ENCODE measurements at places on chromosomes 2 and 18.

DNA sequence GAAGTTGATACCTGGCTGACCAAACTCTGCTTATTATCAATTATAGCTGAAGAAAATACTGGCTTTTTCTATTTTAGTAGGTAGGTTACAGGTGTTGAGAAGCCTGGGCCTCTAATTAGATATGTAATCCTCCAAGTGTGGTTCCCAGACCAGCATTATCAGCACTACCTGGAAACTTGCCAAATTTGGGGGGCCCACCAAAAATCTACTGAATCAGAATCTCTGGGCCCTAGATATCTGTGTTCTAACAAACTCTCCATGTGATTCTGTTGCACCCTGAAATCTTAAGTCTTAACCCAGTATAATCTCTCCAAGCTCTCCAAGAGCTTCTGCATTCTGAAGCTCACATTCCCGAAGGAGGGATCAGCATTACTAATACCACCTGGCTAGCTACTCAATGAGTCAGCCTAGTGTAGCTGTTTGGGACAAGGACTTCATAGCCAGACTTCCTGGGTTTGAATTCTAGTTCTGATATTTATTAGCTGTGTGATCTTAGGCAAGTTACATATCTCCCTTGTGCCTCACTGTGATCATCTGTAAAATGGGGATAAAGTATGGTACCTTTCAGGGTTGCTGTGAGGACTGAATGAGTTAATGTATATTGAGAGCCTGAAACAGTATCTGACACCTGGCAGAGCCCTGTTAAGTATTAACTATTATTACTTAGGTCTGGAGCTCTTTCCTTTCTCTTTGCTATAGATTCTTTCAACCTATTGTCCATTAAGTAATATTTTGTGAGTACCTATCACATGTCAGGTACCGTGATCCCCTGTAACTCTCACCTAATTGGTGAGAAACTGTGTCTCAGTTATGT lies 94.1 kb upstream of the CD302 start:
- no peak overlapping the region for H3K4me3 ChIP-seq
- no peaks in the 10 kb centered on the region for H3K36me3 ChIP-seq
- H3K27ac ChIP-seq: no peak overlapping the region
- no peaks in the 10 kb centered on the region for H3K27me3 ChIP-seq

DNA sequence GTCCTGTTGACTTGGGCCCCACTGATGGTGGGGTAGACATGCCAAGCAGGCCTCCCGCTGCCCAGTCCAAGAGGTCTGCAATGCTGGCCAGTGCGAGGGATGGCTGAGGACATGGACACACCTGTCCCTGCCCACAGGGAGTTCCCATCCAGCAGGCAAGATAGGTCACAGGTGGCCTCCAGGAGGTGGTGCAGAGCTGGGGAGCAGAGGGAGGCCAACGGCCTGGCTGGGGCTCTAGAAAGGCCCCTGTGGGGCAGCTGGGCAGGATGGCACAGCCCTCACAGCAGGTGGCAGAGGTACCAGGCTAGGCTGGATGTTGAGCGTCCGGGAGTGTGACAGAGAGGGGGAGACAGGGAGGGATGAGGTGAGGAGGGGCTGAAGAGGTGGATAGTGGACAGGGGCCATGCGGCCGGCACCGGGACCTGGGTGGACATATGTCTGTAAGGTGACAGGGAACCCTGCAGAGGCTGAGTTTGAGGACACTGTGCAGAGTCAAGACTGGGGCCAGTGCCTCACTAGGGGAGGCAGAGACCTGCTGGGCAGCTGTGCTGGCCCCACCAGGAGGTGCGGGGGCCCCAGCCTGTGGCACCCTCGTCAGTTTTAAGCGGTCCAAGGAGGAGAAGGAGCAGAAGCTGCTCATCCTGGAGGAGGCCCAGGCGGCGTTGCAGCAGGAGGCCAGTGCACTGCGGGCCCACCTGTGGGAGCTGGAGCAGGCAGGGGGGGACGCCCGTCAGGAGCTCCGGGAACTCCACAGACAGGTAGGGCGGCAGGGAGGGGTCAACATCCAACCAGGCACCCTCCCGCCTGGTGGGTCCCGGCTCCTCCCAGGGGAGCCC lies 34.3 kb upstream of the SNED1 start:
- H3K27ac ChIP-seq: no peak overlapping the region
- no peaks in the 10 kb centered on the region for H3K4me1 ChIP-seq
- no peaks in the 10 kb centered on the region for H3K27me3 ChIP-seq
- H3K4me3 ChIP-seq: no peak overlapping the region

GRCh38 chr2:239765076-239765845 lies 259.9 kb downstream of the NDUFA10 start:
- H3K36me3 ChIP-seq: no peaks in the 10 kb centered on the region
- no peak for DNase-seq
- no peaks in the 10 kb centered on the region for H3K27me3 ChIP-seq
- H3K4me3 ChIP-seq: no peak overlapping the region

DNA sequence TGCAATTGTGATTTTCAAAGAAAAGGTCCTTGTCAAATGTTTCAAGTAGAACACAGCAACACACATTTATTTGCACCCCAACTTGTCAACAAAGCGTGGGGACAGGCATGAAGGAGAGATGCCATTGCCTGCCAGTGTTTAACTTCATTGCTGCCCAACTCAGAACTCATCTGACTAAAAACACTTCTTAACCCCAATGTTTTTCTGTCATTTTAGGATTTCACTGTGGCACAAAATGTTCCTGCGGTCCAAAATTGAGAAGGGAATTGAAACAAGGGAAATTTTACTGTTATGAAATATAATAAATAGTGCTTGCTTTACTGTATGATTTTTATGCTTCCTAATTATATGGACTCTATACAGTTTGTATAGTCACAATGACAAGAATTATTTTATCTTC lies 45.7 kb downstream of the PMAIP1 start:
- no peak overlapping the region for H3K27ac ChIP-seq
- no peak overlapping the region for H3K4me3 ChIP-seq
- H3K4me1 ChIP-seq: peaks cover 2% of the 10 kb centered on the region
- no peak for DNase-seq
- H3K36me3 ChIP-seq: no peaks in the 10 kb centered on the region
- H3K27me3 ChIP-seq: no peaks in the 10 kb centered on the region

DNA sequence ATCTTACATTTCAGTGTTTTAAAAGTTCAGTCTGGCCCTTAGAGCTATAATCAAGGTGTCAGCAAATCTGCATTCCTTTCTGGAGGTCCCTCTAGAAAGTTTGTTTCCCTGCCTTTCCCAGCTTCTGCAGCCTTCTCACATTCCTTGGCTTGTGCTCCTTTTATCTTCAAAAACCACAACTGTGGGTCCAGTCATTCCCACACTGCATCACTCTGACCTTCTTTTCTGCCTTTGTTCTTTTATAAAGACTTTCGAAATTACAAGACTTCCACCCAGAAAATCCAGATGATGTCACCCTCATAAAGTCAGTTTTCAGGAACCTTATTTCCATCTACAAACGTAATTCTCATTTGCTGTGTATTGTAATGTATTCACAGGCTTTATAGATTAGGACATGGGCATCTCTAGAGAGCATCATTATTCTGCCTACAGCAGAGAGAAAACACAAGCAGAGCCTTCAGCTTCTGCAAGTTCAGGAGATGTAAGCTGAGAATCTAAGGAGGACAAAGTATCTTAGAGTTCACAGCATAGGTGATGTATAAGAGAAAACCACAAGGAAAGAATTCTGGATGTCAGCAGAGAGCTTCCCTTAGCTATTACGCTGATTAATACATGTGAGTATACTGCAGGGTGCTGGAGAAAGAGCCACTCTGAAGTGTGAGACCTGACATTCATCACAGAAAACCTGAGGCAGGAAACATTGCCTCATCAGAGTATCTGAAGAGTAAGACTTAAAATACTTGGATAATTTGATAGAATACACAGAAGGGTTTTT lies 1100.2 kb downstream of the CBLN2 start:
- H3K4me3 ChIP-seq: no peak overlapping the region
- H3K4me1 ChIP-seq: no peaks in the 10 kb centered on the region

GRCh38 chr2:38605298-38605830 lies 2.6 kb upstream of the HNRNPLL start:
- H3K27me3 ChIP-seq: no peaks in the 10 kb centered on the region
- no peaks in the 10 kb centered on the region for H3K36me3 ChIP-seq
- no peak overlapping the region for H3K4me3 ChIP-seq
- H3K4me1 ChIP-seq: peaks cover 2% of the 10 kb centered on the region
- DNase-seq: no peak

GRCh38 chr2:188333751-188334524 lies 42.3 kb downstream of the GULP1 start:
- H3K4me1 ChIP-seq: no peaks in the 10 kb centered on the region
- no peak overlapping the region for H3K27ac ChIP-seq
- no peaks in the 10 kb centered on the region for H3K36me3 ChIP-seq
- H3K4me3 ChIP-seq: no peak overlapping the region
- DNase-seq: no peak

DNA sequence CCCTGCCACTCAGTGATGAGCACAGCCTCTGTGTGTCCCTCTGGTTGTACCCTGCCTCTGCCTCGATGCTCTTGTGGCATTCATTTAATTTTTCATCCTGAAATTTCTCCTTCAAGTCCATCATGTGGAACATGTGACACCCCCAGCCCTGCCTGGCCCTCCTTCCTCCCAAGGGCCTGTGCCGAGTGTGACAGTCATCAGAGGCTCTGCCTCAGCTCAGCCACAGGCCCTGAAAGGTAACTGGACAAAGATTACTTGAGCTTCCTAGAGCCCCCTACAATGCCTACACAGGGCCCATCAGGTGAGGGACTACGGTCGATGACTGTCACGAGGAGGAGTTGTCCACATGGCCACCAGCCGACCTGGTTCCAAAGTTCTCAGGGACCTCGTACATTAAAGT lies 75.1 kb downstream of the C1QL2 start:
- H3K4me1 ChIP-seq: no peaks in the 10 kb centered on the region
- DNase-seq: no peak
- H3K4me3 ChIP-seq: no peak overlapping the region
- no peaks in the 10 kb centered on the region for H3K36me3 ChIP-seq
- H3K27me3 ChIP-seq: no peaks in the 10 kb centered on the region

- no peak overlapping the region for H3K27ac ChIP-seq
- H3K36me3 ChIP-seq: no peaks in the 10 kb centered on the region
- no peak for DNase-seq
- H3K27me3 ChIP-seq: peaks cover 10% of the 10 kb centered on the region
- H3K4me1 ChIP-seq: peaks cover 14% of the 10 kb centered on the region
These were observed 14.7 kb upstream of the EML6 start for GRCh38 chr2:54708584-54709335.

DNA sequence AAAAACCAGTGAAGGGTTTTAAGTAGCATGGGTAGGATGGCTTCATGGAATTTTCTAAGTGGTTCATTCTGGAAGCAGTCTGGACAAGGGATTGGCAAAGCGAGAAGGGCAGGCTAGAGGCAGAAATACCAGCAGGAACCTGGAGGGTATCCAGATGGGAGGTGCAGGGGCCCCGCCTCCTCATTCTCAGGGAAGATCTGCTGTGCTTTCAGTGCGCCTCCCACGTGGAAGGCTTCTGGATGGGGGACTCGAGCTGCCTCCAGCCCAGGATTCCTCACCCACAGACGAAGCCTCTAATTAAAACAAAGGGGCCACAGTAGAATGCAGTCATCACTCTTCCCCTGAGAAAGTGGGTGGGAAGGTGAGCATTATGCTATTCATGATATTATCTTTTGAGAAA lies 79.8 kb downstream of the VSNL1 start:
- H3K4me3 ChIP-seq: no peak overlapping the region
- no peaks in the 10 kb centered on the region for H3K4me1 ChIP-seq
- no peak overlapping the region for H3K27ac ChIP-seq
- H3K36me3 ChIP-seq: no peaks in the 10 kb centered on the region
- H3K27me3 ChIP-seq: no peaks in the 10 kb centered on the region

- H3K36me3 ChIP-seq: no peaks in the 10 kb centered on the region
- peaks cover 17% of the 10 kb centered on the region for H3K4me1 ChIP-seq
- no peak overlapping the region for H3K27ac ChIP-seq
- no peak overlapping the region for H3K4me3 ChIP-seq
These were observed 34.2 kb downstream of the PLCL1 start for GRCh38 chr2:197838579-197838978.
